NT2/D1 (cell line): ENCODE measurements at places on chromosomes 5 and 9.

GRCh38 chr5:178312880-178313282 lies 80.3 kb upstream of the PHYKPL start:
- no peak for DNase-seq

DNA sequence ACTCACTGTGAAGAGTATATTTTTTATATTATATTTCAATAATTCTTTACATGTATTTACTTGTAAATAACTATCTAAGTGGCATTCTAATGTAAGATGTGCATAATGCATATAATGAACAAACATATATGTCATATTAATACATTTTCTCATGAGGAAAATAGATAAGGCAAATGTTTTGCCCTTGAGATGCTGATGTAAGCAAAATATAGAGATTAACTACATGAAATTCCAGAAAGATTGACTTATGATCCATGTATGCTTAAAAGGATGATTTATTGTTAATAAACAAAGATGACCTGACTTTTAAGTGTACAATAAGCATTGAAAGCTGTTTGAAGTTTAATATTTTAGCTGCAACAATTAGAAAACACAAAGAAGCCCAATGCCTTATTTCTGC lies 559.9 kb downstream of the PTPRD start:
- no peak for DNase-seq

DNA sequence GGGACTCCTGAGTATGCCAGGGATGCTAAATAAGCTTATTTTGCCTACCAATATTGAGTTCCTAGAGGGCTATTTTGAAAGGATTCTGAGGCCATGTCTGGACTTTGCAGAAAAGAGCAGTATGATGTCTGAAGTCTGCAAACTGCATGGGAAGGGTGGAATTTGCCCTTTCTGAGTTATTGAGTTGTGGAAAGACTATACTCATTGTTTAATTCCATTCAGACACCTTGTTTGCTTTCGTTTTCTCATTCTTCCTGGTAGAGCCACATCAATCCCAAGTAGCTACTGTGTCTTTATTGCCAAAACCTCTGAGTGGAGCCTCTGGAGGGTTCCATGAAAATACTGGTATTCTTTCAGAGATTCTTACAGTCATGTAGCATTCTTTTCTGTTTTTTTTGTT lies 50.9 kb upstream of the PPP1R2B start:
- no peak for DNase-seq

DNA sequence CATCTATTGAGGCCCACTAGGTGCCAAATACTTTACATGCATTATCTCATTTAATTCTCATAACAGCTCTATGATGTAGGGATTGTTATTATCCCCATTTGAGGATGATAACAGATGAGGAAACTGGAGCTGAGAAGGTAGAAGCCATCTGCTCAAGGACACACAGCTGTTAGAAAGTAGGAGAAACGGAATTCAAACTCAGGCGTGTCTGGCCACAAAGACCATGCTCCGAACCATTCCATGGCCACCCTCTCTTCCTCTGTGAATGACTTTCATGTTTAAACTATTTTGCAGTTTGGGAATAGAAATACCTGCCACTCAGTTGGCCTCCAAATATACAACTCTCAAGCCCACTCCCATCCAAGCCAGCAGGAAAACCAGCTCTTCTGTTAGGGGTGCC lies 87.6 kb upstream of the ANKRD55 start:
- DNase-seq = no peak

- DNase-seq = no peak
Measured at GRCh38 chr5:135310328-135310989, 88.6 kb downstream of the MACROH2A1 start.

GRCh38 chr5:128273736-128274135 lies 190.2 kb downstream of the SLC12A2 start:
- DNase-seq = no peak

DNA sequence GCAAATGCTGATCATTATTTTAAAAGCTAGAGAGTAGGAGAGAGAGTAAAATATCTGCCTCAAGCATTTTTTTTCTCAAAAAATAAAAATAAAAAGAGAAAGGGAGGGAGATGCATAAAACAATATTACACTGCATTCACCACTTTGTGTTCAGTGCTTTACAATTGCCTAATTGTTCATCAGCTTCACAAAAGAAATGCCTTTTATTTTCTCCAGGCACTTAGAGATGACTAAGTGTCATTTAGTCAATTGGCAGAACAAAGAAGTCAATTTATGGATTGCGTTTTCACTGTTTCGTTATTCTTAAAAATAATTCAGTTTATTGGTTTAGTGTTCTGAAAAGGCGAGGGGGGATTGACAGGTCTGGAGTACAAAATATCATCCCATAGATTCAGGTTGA lies 232.5 kb upstream of the CCNH start:
- DNase-seq = no peak

GRCh38 chr5:11384441-11385250 lies 519.6 kb downstream of the CTNND2 start:
- no peak for DNase-seq

GRCh38 chr5:178426326-178427130 lies 163.7 kb downstream of the COL23A1 start:
- no peak for DNase-seq

DNA sequence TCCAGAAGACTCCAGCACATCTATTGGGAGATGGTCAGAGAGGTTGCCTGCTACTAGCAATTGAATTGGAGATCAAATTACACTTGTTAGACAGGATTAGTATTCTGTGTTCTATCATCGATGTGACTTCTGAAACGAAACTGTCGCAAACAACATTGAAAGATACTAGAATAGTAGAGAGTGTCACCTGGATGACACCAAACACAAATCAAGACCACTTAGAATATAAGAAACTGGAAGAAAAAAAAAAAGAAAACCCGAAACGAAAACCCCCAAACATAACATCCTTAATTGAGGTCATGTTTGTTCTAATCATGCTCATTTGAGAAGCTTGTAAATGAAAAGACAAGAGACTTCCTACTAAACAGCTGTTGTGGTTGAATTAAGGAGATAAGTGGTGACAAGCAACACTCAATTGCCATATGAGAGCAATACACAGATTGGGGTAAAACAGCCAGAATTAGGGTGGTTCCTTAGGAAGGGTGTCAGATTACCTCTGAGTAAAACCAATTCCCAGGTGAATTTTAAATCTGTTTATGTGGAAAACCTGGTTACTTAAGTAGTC lies 97.6 kb downstream of the BASP1 start:
- no peak for DNase-seq

GRCh38 chr9:128144239-128145181 lies 4.7 kb upstream of the LCN2 start:
- no peak for DNase-seq

GRCh38 chr9:81489046-81489445 lies 200.3 kb downstream of the TLE1 start:
- no peak for DNase-seq

DNA sequence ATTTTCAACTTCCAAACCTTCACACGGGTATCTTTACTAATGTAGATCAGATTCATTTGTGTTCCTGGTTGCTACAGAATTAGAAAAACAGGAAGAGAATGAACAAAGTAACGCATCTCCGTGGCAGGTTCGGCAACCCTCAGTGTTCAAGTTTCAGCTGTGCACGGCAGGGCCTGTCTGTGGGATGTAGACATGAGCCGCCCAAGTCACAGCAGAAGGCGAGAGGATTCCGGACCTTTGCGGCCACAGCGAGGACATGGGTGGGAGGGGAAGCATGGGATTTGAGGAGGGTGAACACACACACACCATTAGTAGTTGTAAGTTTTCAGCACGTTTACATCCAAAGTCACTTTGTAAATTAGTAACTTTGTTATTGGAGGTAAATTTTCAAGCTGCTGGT lies 31.7 kb upstream of the CEP72 start:
- no peak for DNase-seq
